CD8-positive, alpha-beta memory T cell (primary cell): ENCODE measurements at places on chromosomes 3 and 15.

- peaks cover 46% of the 10 kb centered on the region for H3K4me1 ChIP-seq
- no peaks in the 10 kb centered on the region for H3K36me3 ChIP-seq
- DNase-seq: no peak
- no peaks in the 10 kb centered on the region for H3K27me3 ChIP-seq
- no peak overlapping the region for H3K4me3 ChIP-seq
Measured at GRCh38 chr3:108097322-108098002, 6.6 kb upstream of the CD47 start.

DNA sequence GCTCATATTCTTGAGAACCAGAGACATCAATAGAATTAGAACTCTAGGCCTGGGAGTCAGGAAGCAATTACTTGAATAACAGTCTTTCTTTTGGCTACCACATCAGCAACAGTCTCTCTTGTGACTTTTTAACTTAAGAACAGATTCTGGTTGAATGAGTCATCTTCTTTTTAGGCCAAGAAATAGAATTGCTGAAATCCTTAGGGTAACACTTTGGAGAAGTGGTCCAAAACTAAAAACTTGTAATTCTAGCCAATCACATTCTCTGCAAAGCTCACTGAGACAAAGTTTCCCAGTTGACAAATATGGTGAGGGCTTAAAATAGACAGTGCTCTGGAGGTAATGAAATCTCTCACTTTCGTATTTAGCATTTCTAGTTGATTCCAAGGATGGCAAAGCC is 238.0 kb downstream of the SHOX2 start:
- no peak overlapping the region for H3K4me3 ChIP-seq
- no peak for DNase-seq
- H3K36me3 ChIP-seq: no peaks in the 10 kb centered on the region
- no peaks in the 10 kb centered on the region for H3K27me3 ChIP-seq
- no peak overlapping the region for H3K27ac ChIP-seq

DNA sequence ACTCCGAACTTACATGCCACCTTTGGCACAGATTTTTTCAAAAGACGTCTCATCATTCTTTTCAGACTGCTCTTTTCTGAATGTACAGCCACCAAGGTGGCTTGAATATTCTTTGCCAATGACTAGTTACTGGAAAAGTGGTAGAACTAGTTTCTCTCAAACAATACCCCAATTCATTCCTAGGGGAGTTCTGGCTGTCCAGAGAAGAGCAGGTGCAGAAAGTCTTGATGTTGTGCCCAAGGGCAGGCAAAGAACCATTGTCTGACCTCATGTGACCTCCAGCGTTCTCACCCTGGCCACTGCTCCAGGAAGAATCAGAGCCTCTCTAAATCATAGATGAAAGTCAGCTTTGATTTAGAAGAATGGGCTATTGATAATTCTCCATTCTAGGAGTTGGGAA is 5.5 kb downstream of the LMOD3 start:
- no peaks in the 10 kb centered on the region for H3K36me3 ChIP-seq
- H3K27ac ChIP-seq: no peak overlapping the region
- H3K4me3 ChIP-seq: no peak overlapping the region
- H3K27me3 ChIP-seq: no peaks in the 10 kb centered on the region

GRCh38 chr15:96585484-96586386 is 255.2 kb downstream of the NR2F2 start:
- H3K4me1 ChIP-seq: no peaks in the 10 kb centered on the region
- no peak overlapping the region for H3K4me3 ChIP-seq
- H3K27me3 ChIP-seq: no peaks in the 10 kb centered on the region
- no peak for DNase-seq
- no peaks in the 10 kb centered on the region for H3K36me3 ChIP-seq
